ENCODE measurements at places on chromosomes 6 and 20. TPM values are rescaled to one million over a fixed set of nuclear protein-coding genes. Genes with fewer than 3 reads are reported as not detected.

DNA sequence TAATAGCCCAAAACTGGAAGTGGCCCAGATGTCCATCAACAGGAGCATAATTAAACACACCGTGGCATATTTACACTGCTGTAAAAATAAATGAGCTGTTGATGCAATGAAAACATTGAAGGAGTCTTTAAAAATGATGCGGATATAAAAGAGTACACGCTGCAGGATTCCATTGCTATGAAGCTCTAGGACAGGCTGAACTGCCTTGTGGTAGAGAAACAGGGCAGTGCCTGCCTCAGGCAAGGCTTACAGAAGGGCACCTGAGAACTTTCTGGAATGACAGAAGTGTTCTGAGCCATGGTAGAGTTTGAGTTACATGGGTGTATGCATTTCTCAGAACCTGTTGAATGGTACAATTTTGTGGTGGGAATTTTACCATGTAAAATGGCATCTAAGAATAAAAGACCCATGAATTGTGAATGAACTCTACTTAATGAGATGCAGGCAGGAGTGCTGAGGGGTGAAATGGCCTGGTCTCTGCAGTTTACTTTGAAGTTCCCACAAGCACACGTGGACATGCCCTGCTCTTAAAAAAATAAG, 45.3 kb upstream of the RIN2 start:
- H3K27ac ChIP-seq = peak overlapping the region; percentile 89
- H3K27me3 ChIP-seq = no peaks in the 10 kb centered on the region
- H3K4me1 ChIP-seq = peaks cover 54% of the 10 kb centered on the region
- no peaks in the 10 kb centered on the region for H3K36me3 ChIP-seq

GRCh38 chr20:63696306-63696627, 185 bp upstream of the TNFRSF6B start:
- no peaks in the 10 kb centered on the region for H3K27me3 ChIP-seq
- H3K27ac ChIP-seq = no peak overlapping the region
- H3K36me3 ChIP-seq = no peaks in the 10 kb centered on the region
- DNase-seq = peak; percentile 73
- no peak overlapping the region for H3K4me3 ChIP-seq

DNA sequence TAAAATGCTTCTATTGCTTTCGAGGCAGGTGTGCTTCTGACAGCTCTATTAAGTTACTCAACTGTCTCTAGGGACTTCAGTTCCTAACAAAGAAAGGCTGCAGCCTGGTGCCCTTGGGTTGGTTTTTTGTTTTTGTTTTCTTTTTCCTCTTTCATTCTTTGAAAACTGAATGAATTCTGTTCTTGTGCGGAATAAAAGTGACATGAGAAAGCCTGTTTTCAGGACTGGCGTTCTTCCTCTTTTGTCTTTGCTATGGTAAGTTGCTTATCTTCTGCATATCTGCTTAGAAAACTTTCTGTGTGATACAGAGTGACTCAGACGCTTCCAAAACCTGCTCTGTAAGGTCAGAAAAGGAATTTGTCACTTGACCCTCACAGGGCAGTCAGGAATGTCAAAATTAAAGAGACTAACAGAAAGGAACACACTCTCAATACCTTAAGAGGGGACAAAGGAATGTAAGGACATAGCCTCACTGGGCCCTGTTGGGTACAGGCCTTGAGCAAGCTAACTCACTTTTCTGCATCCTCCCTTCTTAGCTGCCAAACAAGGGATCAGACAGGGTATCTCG, 56.2 kb upstream of the NHSL1 start:
- peaks cover 36% of the 10 kb centered on the region for H3K4me1 ChIP-seq
- H3K27ac ChIP-seq = peak overlapping the region; percentile 61
- no peak overlapping the region for H3K4me3 ChIP-seq
- H3K36me3 ChIP-seq = no peaks in the 10 kb centered on the region

- no peak overlapping the region for H3K4me3 ChIP-seq
- H3K27me3 ChIP-seq = no peaks in the 10 kb centered on the region
- no peak for DNase-seq
- H3K4me1 ChIP-seq = no peaks in the 10 kb centered on the region
Measured at GRCh38 chr6:51908243-51908642, 179.2 kb downstream of the PKHD1 start.

DNA sequence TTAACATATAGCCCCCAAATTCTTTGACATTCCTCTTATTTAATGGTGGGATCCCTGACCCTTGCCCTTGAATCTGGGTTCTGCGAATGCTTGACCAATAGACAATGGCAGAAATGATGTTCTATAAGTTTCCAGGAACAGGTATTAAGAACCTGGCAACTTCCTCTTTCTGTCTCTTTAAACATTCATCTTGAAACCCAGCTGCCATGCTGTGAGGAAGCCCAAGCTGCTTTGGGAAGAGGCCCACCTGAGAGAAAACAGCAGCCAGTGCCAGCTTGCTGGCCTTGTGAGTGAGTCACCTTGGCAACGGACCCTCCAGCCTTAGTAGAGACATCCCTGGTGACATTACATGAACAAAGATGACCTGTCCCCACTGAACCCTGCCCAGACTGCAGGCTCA, 45.2 kb upstream of the RALY start:
- H3K4me1 ChIP-seq = no peaks in the 10 kb centered on the region
- no peak overlapping the region for H3K4me3 ChIP-seq
- H3K27ac ChIP-seq = no peak overlapping the region
- H3K27me3 ChIP-seq = no peaks in the 10 kb centered on the region

- no peak overlapping the region for H3K4me3 ChIP-seq
- peaks cover 28% of the 10 kb centered on the region for H3K4me1 ChIP-seq
- no peaks in the 10 kb centered on the region for H3K27me3 ChIP-seq
- peak overlapping the region; percentile 67 for H3K27ac ChIP-seq
- no peaks in the 10 kb centered on the region for H3K36me3 ChIP-seq
Measured at GRCh38 chr6:25302677-25303128, 23.5 kb downstream of the CARMIL1 start.

GRCh38 chr6:54694928-54695532, 151.5 kb upstream of the FAM83B start:
- H3K4me3 ChIP-seq = no peak overlapping the region
- no peak for DNase-seq
- H3K4me1 ChIP-seq = no peaks in the 10 kb centered on the region
- no peak overlapping the region for H3K27ac ChIP-seq

The SLC17A3 gene
- polyA plus RNA-seq = 0.43 TPM

DNA sequence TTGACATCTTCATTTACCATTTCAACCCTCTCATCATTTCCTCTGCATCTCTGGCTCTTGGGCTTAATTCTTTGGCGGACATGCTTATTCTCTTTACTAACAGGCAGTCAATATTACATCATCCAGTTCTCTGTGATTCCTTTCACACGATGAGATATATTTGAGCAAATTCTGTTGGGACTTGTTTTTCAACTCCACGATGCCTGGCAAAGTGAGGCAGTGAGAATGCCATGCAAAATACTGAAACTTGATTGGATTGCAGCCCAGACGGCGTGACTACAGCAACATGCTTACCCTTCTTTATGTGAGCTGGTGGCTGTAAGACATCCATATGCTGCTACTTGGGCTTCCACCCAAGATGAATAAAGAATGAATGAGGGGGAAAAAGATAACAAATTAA, 101.7 kb upstream of the SPACA1 start:
- no peaks in the 10 kb centered on the region for H3K27me3 ChIP-seq
- peaks cover 4% of the 10 kb centered on the region for H3K4me1 ChIP-seq
- no peak overlapping the region for H3K27ac ChIP-seq
- DNase-seq = no peak
- no peak overlapping the region for H3K4me3 ChIP-seq

- H3K4me1 ChIP-seq = no peaks in the 10 kb centered on the region
- no peak for DNase-seq
- no peak overlapping the region for H3K27ac ChIP-seq
- no peak overlapping the region for H3K4me3 ChIP-seq
- H3K27me3 ChIP-seq = no peaks in the 10 kb centered on the region
- H3K36me3 ChIP-seq = no peaks in the 10 kb centered on the region
Measured at GRCh38 chr6:129599467-129599866, 110.5 kb downstream of the ARHGAP18 start.
